ENCODE measurements at places on chromosomes 6 and 20.

DNA sequence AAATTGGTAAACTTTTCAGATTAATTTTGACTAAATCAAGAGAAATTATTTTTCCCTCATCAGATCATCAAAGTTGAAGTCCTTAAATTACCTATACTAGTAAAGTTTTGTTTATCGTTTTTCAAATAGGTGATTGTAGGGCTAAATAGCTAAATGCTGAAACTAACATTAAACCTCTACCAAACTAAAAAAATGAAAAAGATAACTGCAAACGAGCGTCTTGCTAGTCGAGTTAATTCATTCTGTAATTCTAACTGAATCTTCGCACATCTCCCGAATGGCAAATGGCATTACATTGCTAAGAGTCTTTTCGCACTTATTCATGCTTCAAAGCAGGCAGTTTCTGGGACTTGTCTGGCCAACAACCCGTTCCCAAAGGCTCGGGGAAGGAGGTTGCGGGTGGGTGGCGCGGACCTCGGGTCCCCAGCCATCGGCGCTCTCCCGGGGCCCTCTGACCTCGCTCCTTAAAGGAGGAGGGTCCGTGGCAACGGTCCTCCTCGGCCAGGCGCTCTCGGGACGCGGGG, 43.8 kb downstream of the POPDC3 start:
- DNase-seq = no peak

DNA sequence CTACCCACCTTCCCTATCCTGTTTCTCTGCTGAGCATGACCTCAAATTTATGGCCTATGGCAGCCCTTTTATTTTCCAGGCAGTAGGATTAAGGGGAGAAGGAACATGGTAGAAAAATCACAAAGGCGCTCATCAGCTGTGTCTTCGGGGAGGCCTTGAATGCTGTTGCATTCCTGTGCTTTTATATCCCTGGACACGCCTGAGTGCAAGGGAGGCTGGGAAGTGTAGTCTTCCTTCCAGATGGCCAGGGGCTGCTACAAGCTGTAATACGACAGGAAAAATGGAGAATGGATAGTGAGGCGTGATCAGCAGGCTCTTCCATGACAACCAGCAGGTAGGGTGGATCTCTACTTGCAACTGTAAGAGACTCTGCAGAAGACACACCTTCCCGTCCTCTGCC, 210.9 kb upstream of the GGTLC1 start:
- DNase-seq = no peak

DNA sequence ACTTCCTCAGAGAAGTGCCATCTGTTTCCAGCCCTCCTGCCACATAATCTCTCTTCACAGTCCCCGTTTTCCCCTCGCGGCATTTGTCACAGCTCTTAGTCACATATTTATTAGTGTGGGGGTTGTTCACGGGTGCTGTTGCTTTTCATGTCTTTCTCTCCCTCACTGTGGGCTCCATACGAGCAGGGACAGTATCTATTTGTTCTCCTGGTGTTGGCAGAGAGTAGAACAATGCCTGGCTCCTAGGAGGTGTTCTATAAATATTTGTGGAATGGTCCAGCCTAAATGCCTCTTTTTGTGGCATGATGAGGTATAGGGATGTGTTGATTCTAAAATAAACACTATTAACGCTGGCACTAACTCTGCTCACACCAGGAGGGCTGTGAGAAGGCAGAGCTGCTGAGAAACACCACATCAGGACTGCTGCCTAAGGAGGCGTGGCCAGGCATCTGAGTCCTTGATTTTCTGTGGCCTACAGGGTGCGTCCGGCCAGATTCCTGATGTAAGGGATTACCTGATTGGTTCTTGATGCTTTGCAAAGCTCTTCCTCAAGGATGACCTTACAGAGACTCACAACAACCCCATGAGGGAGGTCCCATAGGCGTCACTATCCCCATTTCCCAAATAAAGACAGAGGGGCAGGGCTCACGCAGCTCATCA, 219.8 kb upstream of the ARID1B start:
- DNase-seq = no peak

DNA sequence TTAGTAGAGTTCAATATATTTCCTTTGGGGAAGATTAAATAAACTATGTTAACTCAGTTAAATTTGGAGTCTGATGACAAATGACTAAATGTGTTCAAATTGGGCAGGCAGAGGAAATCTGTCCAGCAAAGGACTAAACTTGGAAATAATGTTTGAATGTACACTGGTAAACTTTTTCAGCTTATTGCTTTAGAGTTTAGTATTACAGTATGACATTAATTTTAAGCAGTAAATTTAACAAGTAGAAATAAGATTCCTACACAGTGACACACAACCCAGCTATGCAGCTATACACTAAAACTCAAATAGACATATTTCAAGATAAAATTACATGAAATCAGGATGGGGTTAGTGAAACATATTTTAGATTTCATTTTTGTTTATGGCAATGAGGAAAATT, 42.6 kb upstream of the HDGFL1 start:
- DNase-seq = no peak

- no peak for DNase-seq
Measured at GRCh38 chr6:158413028-158413427, 100.8 kb downstream of the TULP4 start.

- no peak for DNase-seq
Measured at GRCh38 chr20:55790178-55790577, 215.1 kb downstream of the CBLN4 start.

GRCh38 chr6:25057111-25057905, 121.5 kb upstream of the RIPOR2 start:
- no peak for DNase-seq

- no peak for DNase-seq
Measured at GRCh38 chr6:131828080-131828479, 20.3 kb downstream of the ENPP1 start.

- no peak for DNase-seq
Measured at GRCh38 chr6:38021571-38021970, 202.0 kb downstream of the ZFAND3 start.

- peak; percentile 92 for DNase-seq
Measured at GRCh38 chr6:29887819-29888776, 54.2 kb upstream of the HLA-A start.

GRCh38 chr6:55568808-55569439, 10.1 kb downstream of the HMGCLL1 start:
- DNase-seq = no peak

DNA sequence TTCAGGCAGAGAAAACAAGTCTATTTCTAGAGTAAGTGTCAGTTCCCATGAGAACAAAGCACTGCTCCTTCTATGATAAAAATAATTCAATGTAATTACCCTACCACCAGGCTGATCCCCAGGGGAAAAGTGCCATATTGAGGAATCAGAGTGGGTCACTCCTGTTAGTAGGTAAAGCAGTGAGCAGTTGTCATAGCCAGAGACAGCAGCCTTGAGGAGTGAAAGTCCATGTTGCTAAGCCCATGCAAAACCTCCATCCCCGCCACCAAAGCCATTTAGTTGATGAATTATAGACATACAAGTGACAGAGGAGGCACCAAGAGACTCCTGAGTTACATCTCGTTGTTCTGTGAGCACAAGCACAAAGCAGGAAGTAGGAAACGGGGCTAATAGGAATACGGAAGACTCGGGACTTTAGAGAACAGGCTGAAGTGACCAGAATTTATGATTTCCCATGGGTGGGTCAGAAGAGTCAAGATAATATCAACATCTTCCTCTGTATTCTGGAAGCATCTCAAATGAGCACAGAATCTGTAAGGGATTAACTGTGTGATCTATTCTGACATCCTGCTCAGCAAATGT, 197.9 kb downstream of the MAFB start:
- DNase-seq = no peak

DNA sequence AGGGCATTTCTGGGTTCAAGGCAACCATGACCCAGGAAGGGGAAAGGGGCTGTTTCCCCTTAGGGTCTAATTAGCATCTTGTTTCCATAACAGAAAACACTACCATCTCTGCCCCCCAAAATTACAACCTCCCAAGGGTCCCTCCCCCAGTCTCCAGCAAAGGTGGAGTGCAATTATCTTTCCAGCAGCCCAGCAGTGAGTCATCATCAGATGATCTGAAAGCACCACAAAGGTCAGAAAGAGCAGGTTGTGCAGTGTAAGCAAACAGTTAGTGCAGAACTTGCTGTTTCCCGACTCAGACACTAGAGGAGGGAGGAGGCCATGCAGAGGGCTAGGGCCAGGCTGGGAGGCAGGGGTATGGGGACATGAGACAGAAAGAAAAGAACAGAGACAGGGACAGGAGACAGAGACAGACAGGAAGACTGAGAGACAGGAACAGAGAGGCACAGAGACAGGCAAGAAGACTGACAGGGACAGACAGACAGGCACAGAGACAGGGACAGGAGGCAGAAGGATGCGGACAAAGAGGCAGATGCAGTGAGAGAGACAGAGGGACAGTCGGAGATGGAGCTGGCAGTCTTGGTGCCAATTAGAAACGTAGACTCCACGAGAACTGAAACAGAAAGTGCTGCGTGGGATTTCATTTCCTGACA, 62.5 kb downstream of the PYGB start:
- DNase-seq = peak; percentile 68

GRCh38 chr6:3884007-3884745, 35.0 kb downstream of the FAM50B start:
- no peak for DNase-seq

DNA sequence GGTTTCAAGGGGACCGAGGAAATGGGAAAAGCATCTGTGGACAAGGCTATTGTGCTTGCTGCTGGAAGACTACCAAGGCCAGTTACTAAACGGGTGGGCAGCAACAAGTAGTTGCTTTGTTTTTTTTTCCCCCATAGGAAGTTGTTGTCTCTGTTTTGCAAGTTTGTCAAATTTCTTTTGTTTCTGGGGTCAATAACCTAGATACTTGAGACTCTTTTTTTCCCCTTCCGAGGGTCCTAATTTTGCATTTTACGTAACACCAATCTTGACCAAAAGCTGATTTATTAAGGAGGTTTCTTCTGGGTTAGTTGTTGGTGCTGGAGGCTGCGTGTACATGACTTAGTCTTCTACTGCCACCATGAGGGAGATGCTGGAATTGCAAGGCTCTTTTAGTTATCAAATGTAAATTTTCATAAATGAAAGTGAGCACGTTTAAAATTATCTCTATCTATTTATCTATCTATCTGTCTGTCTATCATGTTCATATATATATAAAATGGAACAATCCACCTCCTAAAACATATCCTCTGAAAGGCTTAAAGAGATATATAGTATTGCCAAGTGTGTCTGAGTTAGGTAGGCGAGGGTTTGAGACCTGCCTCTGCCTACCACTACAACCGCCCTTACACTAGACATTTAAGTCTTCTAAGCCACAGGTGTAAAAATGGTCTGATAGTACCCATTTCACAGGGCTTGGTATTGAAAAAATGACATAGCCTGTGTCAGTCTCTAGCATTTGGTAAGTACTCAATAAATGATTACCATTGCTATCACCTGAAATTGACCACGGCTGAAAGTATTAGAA, 60.2 kb downstream of the GCLC start:
- DNase-seq = peak; percentile 71

GRCh38 chr6:139547122-139547776, 172.8 kb upstream of the CITED2 start:
- DNase-seq = no peak

- DNase-seq = no peak
Measured at GRCh38 chr20:55166063-55166462, 690.7 kb downstream of the DOK5 start.

- DNase-seq = no peak
Measured at GRCh38 chr6:155939253-155939652, 483.6 kb upstream of the NOX3 start.

DNA sequence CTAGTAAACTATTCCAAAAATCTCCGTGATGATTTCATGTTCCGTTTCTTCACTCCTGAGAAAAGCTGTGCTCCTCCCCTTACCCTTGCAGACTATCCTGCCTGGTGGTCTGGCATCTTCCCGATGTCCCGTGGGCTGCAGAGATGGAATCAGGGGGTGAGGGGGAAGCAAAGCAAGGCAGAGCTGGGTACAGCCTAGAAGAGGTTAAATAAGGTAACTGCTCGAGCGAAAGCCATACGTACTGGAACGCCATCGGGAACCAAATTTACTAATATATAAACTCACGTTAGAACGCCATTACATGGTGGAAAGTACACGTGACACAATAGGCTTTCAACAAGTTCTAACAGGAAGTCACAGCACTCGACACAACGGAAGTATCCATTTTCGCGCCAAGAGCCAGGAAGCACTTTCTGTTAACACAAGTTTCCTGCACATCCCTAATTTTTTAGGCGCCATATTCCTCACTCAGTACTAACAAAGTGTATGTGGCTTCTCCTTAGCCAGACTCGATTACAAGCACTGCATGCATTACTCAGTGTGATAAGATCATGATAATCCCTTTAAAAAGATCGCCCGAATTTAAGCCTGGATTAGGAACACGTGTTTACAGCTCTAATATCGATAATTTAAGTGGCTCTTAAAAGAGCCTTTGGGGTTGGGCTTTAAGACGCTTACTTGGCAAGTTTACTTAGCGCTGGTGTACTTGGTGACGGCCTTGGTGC, 101.6 kb upstream of the PRSS16 start:
- DNase-seq = peak; percentile 73

GRCh38 chr6:107390685-107391435, 68.5 kb downstream of the PDSS2 start:
- DNase-seq = no peak

GRCh38 chr20:58932170-58932569, 48.9 kb upstream of the NELFCD start:
- no peak for DNase-seq

DNA sequence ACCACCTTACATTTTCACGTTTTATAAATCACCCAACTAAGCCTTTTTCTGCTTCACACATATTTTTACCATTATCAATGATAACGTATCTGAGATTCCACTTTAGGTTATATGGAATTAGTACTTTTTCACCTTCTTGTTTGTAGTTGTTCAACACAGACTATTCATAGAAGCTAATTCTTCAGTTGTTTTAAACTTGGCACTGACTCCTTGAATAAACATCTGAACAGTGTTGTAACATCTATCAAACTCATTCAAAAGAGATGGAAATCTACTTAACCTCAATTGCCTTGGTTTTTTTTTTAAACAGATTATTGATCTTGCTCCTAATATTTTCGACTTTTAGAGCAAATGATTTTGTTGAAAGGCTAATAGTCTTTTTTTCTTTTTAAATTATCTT, 34.2 kb downstream of the PTPRA start:
- DNase-seq = no peak

DNA sequence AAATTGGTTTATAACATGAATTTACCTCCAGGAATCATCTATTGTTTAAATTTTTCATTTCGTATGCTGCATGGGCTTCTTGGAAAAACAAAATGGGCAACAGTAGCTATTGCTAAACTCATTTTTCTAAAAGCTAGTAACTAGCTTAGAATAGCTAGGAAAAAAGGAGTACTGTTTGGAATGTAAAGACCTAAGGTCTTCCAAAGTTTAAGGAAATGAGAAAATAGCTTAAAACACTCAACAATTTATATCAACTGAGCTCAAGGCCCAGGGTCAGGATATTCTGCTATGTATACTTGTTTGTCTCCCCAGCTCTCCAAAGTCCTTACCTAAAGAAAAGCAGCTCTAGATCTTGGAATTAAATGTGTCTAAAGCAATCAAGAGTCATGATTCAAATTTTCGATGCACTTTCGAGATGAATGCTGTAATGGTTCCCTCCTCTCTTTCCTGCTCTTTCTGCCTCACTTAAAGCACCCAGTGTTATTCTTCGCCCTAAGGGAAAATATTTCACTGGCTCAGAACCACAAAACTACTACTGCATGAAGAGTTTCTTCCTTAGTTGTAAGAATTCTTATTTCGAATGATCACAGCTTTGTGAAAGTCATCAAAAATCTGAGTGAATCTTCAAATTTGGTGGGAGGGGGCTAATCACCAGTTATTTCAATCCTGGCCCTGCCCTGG, 41.6 kb downstream of the LYRM4 start:
- no peak for DNase-seq

All from activated T-cell treated with anti-CD3 and anti-CD28 coated beads, Interleukin-2, amount 50 U/mL, for 72 hours (primary cell).